A172 (cell line): ENCODE measurements at places on chromosomes 13 and 19.

- DNase-seq, result peak; percentile 88
Measured at GRCh38 chr19:12933287-12934072, at the start of gene FARSA. TSS of gene FARSA (minus strand) at chr19:12933711. CDS start at chr19:12933696, 15 bp downstream.

DNA sequence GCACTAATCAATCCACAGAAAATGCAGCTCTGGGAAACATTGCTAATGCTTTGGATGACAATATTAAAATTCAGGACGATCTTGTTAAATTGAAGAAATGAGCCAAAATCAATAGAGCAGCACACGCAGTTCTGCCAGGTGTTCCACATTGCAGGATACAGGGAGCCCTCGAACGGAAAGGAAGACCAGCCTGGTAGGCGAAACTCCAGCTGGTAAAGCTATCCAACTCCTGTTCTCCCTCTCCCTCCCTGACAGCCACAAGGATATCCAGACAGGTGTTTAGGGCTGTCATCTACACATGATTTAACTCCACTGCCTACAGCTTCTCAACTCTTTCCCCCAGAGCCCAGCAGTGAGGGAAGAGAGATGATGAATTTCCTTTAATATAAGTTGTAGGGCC, 67.7 kb downstream of the EPSTI1 start:
- DNase-seq, result no peak

DNA sequence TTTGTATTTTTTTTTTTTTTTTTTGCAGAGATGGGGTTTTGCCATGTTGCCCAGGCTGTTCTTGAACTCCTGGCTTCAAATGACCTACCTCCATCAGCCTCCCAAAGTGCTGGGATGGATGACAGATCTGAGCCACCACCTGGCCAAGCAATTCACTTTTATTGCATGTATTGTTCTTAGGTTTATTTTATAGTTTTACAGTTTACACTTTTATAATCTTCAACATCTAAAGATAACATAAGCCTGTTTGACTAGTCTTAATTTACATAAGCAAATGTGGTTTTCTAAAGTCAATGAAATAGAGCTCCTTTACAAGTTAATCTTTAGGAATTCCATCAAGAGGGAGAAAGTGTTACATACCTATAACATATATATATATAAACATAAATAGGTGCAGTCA, 9.5 kb upstream of the MPV17L2 start:
- no peak for DNase-seq

DNA sequence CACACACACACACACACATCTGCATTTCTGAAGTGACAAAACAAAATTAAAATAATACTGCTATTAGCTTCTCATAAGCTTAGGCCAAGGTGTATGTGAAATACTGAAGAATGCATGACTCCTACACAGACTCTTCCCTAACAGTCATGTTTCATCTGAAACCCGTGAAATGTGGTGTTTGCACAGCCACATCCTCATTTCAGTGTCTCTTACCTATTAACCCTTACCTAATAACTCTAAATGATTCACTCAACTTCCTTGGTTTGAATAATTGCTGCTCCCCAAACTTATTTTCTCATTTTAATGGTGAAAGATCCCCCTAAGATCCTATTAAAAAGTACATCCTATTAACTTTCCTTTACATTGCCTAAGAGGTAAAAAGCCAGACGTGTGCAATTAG, 117.6 kb downstream of the MIPEP start:
- no peak for DNase-seq

DNA sequence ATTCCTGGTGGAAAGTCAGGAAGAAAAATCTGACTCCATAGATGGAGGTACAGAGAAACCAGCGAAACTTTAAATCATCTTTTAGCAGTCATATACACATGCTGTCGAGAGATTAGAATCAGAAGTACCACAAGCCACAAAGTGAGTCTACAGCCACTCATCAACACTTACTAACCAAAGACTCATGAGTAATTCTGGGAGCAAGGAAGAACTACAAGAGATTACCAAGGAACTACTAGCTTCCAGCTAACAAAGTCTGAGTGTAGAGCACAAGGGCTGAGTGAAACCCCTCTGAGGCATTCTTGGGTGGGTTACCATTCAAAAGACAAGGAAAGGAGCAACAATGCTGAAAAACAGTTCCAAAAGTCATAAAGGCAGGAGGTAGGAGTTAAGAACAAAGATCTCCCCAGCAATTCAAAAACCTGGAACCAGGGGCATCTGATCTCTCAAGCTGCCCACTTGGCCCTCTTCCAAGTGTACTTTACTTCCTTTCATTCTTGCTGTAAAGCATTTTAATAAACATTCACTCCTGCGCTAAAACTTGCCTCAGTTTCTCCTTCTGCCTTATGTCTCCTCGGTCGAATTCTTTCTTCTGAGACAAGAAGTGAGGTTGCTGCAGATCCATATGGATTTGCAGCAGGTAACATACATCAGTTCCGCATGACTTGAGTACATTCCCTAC, 13.0 kb downstream of the RBM26 start:
- peak; percentile 70 for DNase-seq

DNA sequence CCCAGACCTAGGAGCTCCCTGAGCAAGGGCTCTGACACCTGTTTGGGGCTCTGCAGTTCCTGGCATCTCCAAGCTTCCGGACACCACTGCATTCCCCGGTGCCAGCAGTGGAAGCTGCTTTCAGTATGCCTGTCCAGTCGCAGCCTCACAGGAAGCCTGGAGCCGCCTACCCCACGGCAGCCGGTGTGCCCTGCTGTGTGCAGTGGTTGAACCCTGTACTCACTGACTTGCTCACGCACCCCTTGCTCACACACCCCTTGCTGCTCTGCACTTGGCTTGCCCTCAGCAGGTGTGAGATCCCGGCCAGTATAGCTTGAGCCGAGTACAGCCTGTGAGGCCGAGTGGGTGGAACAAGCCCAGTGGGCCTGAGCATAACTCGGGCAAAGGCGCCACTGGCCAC, 70.3 kb downstream of the PIBF1 start:
- DNase-seq, result no peak

GRCh38 chr19:47135156-47135555, 4.5 kb downstream of the SAE1 start:
- no peak for DNase-seq

DNA sequence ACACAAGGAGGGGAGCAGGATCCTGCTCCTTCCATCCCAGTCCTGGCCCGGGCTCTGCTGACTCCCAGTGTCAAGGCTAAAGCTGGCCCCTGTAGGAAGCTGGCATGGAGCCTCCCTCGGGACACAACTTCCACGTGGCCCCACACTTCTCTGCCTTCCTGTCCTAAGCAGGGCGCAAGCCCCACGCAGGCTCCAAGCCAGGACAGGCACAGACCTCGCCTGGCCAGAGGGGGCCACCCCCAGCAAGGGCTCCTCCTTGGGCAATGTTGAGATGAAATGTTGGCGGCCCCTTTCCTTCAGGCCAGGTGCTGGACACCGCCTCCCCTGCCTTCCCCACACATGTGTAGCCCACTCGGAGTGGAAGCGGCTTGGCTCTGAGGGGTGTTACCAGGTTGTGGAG, 66.6 kb downstream of the COL4A1 start:
- no peak for DNase-seq

GRCh38 chr19:42066075-42066754, 3.8 kb downstream of the GRIK5 start:
- peak; percentile 80 for DNase-seq

- DNase-seq, result peak; percentile 76
Measured at GRCh38 chr19:18425515-18426415, 6.6 kb downstream of the SSBP4 start.

- peak; percentile 60 for DNase-seq
Measured at GRCh38 chr19:29596885-29597525, 9.1 kb upstream of the POP4 start.

- no peak for DNase-seq
Measured at GRCh38 chr19:35421362-35421761, 26.7 kb upstream of the FFAR2 start.

DNA sequence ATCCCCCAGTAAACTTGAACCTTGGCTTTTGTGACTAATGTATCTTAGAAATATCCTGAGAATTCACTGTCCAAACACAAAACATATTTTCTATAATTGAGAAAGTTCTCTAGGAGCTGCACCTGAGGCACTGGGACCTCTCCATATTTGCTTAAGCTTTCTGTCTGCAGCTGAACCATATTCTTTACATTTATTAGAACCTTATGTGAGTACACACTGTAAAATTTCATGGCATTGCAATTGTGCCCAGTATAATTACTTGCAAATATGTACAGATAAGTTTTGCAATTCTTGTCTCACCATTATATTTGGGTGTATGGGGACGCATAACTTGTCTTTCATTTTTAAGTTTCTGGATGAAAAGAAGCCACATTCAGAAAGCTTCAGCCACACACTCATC, 280.7 kb upstream of the KLHL1 start:
- DNase-seq, result no peak

- DNase-seq, result no peak
Measured at GRCh38 chr19:49512970-49513745, 697 bp downstream of the FCGRT start.

GRCh38 chr13:85771856-85772255, 27.4 kb downstream of the SLITRK6 start:
- DNase-seq, result peak; percentile 13

DNA sequence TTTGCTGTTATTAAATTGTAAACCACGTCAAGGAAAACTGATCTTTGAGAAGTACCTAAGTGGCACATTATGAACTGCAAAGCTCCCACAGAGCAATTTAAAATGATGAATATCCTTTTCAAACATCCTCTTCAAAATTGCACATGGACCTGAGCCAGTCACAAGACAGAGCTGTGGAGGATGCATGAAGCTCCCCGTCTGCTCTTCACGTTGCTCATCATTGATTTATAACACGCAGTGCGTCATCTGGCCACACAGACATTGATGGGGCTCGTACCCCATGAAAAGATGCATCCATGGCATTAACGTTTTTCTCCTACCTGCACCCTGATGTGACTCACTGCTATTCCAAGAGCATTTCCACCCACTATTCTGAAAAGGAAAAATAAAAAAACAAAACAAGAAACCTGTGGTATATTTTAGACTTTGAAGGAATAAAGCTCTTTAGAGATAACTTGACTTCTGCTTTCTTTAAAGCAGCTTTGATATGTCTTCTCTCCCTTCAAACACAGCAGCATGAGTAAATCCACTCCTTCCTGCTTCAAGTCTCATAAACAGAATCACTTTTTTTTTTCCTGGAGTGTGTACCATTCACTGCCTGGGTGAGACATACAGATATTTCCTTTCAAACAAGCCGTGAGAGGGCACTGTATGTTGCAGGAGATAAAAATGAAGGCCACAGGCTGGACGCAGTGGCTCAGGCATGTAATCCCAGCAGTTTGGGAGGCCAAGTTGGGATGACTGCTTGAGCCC, 7.2 kb upstream of the SERTM1 start:
- DNase-seq, result no peak

DNA sequence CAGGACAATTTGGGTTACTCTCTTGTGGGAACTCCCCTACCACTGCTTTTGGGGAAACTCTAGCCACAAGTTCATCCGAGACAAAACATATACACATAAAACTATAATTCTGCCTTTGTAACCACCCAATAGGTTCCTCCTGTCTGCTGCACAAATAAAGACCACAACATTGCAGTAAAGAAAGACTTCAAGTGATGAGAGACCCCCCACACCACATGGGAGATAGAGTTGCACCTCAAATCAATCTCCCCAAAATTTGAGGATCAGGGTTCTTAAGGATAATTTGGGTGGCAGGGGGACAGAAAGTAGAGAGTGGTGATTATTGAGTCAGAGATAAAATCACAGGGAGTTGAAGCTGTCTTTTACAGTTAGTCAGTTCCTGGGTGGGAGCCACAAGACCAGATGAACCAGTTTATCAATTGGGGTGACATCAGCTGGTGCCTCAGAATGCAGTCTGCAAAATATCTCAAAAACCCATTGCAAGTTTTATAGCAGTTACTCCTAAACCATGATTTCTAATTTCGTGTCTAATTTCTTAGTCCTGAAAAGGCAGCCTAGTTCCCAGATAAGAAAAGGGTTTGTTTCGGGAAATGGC, 1348.5 kb downstream of the PCDH9 start:
- no peak for DNase-seq

DNA sequence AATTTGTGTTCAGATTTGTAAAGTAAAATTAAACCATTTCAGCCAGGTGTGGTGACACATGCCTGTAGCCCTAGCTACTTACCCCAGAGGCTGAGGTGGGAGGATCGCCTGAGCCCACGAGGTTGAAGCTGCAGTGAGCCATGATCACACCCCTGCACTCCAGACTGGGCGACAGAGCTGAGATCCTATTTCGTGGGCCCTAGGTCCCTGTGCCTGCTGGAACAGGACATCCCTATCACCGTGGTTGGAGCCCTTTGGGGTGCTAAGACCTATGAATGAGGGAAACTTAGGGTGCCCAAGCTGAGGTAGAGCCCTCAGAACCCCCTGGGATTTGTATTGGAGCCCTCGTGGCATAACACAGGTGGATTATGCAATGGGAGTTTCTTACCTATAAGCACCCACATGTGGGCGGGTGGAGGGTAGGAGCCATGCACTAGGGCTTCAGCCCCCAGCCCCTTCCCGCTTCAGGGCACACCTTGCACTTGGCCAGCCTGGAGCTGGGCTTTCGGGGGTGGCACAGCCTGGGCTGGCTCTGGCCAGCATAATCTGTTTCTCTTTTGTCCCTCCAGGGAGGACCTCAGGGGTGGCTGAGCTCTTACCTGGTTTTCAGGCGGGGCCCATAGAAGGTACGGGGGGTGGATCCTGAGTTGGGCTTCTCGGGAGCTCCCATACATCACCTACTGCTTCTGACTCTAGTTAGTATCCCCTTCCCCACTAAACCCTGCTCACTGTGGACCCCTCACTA, 7.2 kb upstream of the USF2 start:
- no peak for DNase-seq

DNA sequence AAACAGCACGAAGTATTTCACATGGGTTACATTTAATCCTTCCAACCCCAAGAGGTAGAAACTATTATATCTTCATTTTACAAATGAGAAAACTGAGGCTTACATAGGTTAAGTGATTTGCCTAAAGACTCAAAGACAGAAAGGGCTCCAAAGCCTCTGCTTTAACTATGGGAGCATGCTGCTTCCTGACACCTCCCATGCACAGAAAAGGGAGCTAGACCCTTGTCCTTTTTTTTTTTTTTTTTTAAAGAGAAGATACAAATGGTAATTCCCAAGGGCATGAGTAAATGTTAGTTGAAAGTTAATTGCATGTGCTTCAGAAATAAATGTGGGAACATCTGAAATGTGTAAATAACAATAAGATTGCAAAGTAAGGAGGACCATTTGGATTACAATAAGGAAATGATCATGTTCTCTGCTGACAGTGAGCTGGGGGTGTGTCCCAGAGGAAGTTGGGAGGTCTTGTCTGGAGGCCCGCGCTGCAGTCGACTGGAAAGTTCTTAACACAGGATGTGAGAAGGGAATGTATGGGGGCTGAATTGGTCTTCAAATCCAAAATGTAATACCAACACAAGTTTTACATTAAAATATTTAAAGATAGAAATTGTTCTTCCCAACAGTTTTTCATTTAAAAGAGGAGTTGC, 500.3 kb downstream of the KLF12 start:
- no peak for DNase-seq
